Hematopoietic multipotent progenitor cell treated with erythropoietin and hydrocortisone succinate and interleukin-3 and kit ligand, for 8 days (in vitro differentiated cells): ENCODE measurements at places on chromosomes 4 and X.

DNA sequence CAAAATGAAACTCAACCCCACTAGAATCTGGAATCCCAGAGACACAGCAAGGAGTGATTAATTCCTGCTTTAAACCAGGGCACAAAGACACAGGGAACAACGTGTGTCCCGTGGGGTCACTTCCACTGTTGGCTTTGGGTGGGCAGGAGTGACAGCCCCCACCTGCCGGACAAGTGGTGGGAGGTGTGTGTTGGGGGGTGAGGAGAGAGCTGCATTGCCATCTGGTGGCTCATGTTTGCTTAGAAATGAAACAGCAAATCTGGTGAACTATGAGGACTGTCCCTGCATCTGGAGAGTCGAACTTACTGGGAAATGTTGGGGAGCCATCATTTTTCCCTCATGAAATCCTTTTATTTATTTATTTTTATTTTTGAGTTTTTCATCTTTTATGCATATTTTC is 75.9 kb upstream of the AFAP1 start:
- no peak for DNase-seq

GRCh38 chrX:137431693-137432488 is 134.0 kb upstream of the ZIC3 start:
- DNase-seq: no peak

DNA sequence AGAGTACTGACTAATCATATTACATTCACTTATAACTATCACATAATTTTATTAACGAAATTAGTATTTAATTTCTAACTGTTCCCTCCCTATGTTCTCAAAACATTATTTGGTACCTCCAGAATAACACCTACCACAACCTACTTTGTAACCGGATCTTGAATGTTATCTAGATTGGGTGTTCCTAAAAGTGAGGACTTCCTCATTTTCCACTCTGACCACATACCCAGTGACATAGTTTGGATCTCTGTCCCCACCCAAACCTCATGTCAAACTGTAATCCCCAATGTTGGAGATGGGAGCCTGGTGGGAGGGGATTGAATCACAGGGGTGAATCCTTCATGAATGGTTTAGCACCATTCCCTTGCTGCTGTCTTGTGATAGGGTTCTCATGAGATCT is 21.8 kb downstream of the NR3C2 start:
- peak; percentile 18 for DNase-seq

DNA sequence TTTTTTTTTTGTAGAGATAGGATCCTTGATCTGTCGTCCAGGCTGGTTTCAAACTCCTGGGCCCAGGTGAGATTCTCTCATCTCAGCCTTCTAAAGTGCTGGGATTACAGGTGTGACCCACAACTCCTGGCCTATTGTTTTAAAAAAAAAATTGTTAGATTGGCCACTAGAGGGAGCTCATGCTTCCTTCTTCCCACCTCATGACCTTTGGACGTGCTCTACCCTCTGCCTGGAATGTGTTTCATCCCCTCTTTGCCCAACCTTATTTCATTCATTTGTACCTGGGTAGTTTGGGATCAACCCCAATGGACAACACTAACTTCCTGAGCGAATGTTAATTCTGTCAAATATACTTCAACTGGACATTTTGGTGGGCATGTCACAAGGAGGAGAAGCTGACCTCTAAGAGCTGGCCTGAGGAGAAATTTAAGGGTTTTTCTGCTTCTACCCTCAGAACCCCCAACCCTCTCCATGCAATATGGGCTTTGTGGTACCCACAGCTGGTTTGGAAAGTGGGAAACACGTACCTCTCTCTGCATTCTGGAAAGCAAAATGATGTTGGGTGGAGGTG is 6.4 kb downstream of the PPEF2 start:
- DNase-seq: peak; percentile 48

GRCh38 chrX:333611-334311 is 15.2 kb upstream of the GTPBP6 start:
- no peak for DNase-seq

DNA sequence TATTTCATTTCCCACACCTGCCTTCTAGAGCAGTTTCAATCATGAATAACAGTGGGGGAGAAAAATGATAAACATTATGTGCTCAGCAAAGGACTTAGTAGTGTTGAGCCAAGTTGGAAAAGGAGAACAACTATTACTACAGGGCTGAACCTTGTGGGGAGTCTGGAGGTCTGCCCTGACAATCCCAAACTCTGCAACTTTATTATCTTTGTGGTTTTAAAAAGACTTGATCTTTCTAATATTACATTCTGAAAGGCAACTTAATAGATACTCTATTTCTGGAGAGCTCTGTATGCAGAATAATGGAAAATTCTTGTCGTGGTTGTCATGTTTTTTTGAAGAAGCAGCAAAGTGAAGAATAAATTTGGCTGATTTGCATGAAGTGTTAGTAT is 116.1 kb downstream of the SPCS3 start:
- no peak for DNase-seq

DNA sequence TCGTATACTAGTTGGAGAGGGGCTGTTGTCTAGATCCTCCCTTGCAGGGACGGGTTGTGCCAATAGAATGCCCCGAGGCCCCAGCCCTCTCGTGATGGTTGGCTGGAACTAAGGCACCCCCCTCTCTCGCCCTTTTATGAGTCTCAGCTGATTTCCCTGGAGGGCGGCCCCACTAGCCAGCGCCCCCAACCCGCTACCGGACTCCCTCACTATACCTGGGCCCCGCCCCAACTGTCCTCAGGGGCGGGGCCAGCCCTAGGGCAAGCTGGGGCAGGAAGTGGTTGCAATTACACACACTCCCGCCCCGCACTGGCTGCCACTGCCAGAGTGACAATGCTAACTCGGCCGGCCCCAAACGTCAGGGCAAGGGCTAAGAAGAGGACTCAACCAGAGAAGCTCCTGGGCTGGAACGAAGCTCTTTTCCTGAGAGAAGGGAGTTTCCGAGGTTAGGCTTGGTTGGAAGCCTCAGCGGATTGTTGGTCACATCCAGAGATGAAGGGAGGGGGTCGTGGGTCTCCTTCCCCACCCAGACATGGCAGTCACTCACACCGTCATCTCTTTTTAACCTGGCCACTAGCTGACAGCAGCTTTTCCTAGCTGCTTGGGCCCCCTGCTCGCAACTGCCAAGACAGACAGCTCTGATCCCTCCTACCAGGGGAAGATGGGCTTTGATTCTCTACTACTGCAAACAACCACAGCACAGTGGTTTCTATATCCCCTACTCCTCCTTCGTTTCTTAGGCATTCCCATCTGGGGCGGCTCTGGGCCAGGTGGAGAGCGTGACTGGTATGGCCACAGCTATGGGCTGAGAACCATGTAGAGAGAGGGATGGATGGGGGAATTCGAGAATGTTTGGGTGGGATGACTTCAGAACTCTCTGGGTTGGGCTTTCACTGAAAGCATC is 21.0 kb upstream of the BCORL1 start:
- peak; percentile 82 for DNase-seq

DNA sequence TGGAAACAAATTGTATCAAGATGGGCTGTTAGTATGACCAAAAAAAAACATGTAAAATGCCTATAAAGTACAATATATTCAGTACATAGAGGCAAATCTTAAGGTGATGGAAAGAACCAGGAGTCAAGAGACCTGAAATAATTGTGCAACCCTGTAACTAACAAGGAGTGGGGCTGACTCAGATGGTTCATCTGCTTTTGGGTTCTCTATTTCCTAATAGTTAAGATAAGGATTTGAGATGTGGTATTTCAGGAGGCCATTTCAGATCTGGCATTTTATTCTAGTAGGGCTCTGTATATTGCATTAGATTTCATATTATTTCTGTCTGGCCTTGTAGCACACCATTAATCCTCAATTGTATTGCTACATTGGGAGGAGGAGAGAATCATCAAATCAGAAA is 268.4 kb downstream of the HS3ST1 start:
- DNase-seq: no peak

GRCh38 chr4:176778063-176778462 is 14.7 kb downstream of the VEGFC start:
- DNase-seq: no peak

- DNase-seq: no peak
These were observed 130.9 kb downstream of the AFAP1 start for GRCh38 chr4:7808752-7809151.
